ENCODE measurements at places on chromosomes 11 and 22. TPM values are rescaled to one million over a fixed set of nuclear protein-coding genes. Genes with fewer than 3 reads are reported as not detected.

Gene EMID1
- 25.5 TPM for total RNA-seq

Gene MPPED1
- 0.18 TPM for total RNA-seq

Gene PRDM11
- total RNA-seq: 16.0 TPM

GRCh38 chr11:37105427-37105826 is 507.4 kb upstream of the RAG2 start:
- no peak overlapping the region for H3K27ac ChIP-seq
- no peaks in the 10 kb centered on the region for H3K36me3 ChIP-seq
- DNase-seq: no peak
- H3K4me3 ChIP-seq: no peak overlapping the region

GRCh38 chr11:111454561-111455192 is 57.5 kb downstream of the BTG4 start:
- peaks cover 14% of the 10 kb centered on the region for H3K27me3 ChIP-seq
- peaks cover 8% of the 10 kb centered on the region for H3K4me1 ChIP-seq
- no peak overlapping the region for H3K27ac ChIP-seq
- no peaks in the 10 kb centered on the region for H3K36me3 ChIP-seq
- H3K4me3 ChIP-seq: no peak overlapping the region

GRCh38 chr11:120978701-120979100 is 45.2 kb upstream of the TBCEL start:
- H3K4me3 ChIP-seq: no peak overlapping the region
- peaks cover 30% of the 10 kb centered on the region for H3K4me1 ChIP-seq
- H3K36me3 ChIP-seq: no peaks in the 10 kb centered on the region
- no peak for DNase-seq
- H3K27me3 ChIP-seq: peaks cover 3% of the 10 kb centered on the region

GRCh38 chr11:11992257-11993212 is 15.9 kb downstream of the DKK3 start:
- peaks cover 3% of the 10 kb centered on the region for H3K4me1 ChIP-seq
- H3K36me3 ChIP-seq: no peaks in the 10 kb centered on the region
- DNase-seq: no peak
- H3K4me3 ChIP-seq: no peak overlapping the region

DNA sequence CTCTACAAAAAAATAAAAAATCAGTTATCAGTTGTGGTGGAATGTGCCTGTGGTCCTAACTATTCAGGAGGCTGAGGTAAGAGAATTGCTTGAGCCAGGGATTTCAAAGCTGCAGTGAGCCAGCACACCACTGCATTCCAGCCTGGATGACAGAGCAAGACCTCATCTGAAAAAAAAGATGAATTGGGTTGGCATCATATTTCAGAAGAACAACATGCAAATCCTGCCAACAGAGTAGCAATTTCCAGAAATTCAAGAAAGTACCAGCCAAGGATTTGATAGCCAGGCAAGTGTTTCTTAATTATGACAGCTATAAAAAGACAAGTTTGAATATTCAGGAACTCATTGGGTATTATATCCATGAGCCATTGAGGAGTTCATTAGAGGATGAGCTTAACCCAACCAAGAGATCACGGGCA is 75.2 kb downstream of the USP47 start:
- no peaks in the 10 kb centered on the region for H3K27me3 ChIP-seq
- no peak overlapping the region for H3K4me3 ChIP-seq
- peaks cover 5% of the 10 kb centered on the region for H3K4me1 ChIP-seq

GRCh38 chr11:19744130-19744529 is 31.5 kb downstream of the NAV2 start:
- DNase-seq: no peak
- peaks cover 3% of the 10 kb centered on the region for H3K4me1 ChIP-seq
- no peak overlapping the region for H3K27ac ChIP-seq
- H3K36me3 ChIP-seq: no peaks in the 10 kb centered on the region
